ENCODE measurements at places on chromosomes 2 and 18.

DNA sequence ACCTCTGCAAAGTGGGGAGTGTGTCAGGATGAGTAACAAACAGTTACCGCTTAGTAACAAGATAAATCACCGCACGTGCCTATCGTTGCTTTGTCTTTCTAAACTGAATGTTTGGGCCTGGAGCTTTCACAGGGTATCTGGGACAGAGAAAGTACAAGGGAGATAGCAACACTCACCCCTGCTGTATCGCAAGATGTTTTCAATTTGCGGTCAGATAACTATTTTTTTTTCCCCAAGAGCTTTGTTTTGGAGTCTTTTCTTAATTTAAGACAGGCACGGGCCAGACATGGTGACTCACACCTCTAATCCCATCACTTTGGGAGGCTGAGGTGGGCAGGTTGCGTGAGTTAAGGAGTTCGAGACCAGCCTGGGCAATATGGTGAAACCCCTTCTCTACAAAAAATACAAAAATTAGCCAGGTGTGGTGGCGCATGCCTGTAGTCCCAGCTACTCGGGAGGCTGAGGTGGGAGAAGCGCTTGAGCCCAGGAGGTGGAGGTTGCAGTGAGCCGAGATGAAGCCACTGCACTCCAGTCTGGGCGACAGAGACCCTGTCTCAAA, 146.6 kb downstream of the GBX2 start:
- no peak for DNase-seq
- H3K36me3 ChIP-seq, result peaks cover 12% of the 10 kb centered on the region
- H3K27ac ChIP-seq, result no peak overlapping the region
- no peaks in the 10 kb centered on the region for H3K27me3 ChIP-seq
- H3K4me3 ChIP-seq, result no peak overlapping the region

- no peak overlapping the region for H3K27ac ChIP-seq
- H3K36me3 ChIP-seq, result no peaks in the 10 kb centered on the region
- no peaks in the 10 kb centered on the region for H3K27me3 ChIP-seq
- no peak overlapping the region for H3K4me3 ChIP-seq
- H3K4me1 ChIP-seq, result no peaks in the 10 kb centered on the region
- no peak for DNase-seq
Observed at GRCh38 chr2:4020649-4021048, 317.3 kb downstream of the DCDC2C start.

- H3K27me3 ChIP-seq, result no peaks in the 10 kb centered on the region
- H3K36me3 ChIP-seq, result no peaks in the 10 kb centered on the region
- no peak for DNase-seq
- no peak overlapping the region for H3K27ac ChIP-seq
- H3K4me1 ChIP-seq, result peaks cover 2% of the 10 kb centered on the region
Observed at GRCh38 chr18:44837482-44838180, 156.9 kb downstream of the SETBP1 start.

GRCh38 chr2:16084274-16084673, 143.9 kb downstream of the MYCN start:
- DNase-seq, result no peak
- no peaks in the 10 kb centered on the region for H3K27me3 ChIP-seq
- H3K4me3 ChIP-seq, result no peak overlapping the region
- H3K27ac ChIP-seq, result no peak overlapping the region
- H3K4me1 ChIP-seq, result no peaks in the 10 kb centered on the region
- no peaks in the 10 kb centered on the region for H3K36me3 ChIP-seq

GRCh38 chr2:240647503-240648154, 22.3 kb downstream of the GPR35 start:
- peaks cover 61% of the 10 kb centered on the region for H3K27me3 ChIP-seq
- H3K4me3 ChIP-seq, result no peak overlapping the region
- H3K27ac ChIP-seq, result no peak overlapping the region
- DNase-seq, result no peak

DNA sequence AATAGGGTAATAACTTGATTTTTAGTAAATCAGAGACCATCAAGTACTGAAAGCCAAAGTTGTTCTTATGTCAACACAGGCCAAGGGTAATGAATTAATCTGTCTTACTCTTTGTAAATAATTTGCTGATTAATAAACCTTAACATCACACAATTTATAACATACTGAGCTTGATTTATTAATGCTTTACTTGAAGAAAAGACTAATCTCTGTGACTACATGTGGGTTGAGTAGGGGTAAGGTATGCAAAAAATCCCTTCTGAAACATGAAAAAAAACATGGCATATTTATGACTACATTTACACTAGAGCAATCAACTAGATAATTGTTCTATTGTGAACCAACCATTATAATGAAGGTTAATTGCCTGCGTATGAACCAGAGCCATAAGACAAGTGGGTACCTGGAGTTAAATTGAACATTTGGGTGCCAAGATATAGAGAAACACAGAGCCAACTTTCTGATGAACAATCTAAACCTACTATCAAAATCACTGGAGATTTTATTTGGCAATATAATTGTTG, 67.7 kb upstream of the GRB14 start:
- H3K4me1 ChIP-seq, result no peaks in the 10 kb centered on the region
- no peak overlapping the region for H3K27ac ChIP-seq
- no peaks in the 10 kb centered on the region for H3K27me3 ChIP-seq
- no peak for DNase-seq
- peaks cover 20% of the 10 kb centered on the region for H3K36me3 ChIP-seq

DNA sequence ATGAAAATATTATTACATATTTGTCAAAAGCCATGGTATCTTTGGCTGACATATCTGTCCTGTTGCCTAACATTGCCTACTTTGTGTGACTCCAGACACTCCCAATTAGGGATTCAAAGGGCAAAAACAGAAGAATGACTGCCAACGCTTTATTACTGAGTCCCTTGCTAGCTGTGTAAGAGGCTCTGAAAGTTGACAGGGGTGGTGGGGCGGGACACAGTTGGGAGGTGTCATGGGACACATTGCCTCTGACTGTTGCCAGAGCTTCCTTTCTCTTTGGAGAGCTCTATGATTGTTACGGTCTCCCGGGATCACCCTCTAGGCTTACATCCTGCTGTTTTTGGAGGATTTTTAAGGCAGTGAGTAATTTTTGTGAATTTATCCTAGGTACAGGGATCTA, 249.6 kb upstream of the ACVR2A start:
- no peaks in the 10 kb centered on the region for H3K27me3 ChIP-seq
- no peaks in the 10 kb centered on the region for H3K36me3 ChIP-seq
- no peak overlapping the region for H3K27ac ChIP-seq
- H3K4me1 ChIP-seq, result peaks cover 10% of the 10 kb centered on the region
- no peak overlapping the region for H3K4me3 ChIP-seq

DNA sequence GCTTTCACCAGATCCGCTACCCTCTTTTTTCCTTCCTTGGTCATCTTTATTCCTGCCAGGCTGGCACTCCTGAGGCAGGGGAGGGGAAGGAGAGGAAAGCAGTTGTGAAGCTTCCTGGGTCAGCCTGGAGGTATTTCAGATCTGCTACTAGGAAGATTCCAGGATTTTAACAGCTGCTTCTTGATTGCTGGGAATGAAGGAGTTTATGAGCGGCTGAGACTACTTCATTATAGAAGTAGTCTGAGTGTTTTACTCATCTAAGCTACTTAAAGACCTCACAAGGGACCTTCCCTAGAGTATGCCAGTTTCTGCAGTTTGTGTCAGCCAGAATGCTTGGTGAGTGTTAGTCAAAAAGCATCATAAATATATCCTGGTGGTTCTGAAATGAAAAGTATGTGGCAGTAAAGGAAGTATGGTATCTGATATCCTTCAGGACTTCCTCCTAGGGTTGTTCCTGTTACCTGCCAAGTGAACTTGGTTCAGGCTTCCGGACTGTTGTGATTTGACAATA, 1.9 kb downstream of the TANC1 start:
- H3K4me1 ChIP-seq, result peaks cover 8% of the 10 kb centered on the region
- peak overlapping the region; percentile 88 for H3K4me3 ChIP-seq
- no peak for DNase-seq
- peak overlapping the region; percentile 85 for H3K27ac ChIP-seq
- no peaks in the 10 kb centered on the region for H3K36me3 ChIP-seq
- no peaks in the 10 kb centered on the region for H3K27me3 ChIP-seq

DNA sequence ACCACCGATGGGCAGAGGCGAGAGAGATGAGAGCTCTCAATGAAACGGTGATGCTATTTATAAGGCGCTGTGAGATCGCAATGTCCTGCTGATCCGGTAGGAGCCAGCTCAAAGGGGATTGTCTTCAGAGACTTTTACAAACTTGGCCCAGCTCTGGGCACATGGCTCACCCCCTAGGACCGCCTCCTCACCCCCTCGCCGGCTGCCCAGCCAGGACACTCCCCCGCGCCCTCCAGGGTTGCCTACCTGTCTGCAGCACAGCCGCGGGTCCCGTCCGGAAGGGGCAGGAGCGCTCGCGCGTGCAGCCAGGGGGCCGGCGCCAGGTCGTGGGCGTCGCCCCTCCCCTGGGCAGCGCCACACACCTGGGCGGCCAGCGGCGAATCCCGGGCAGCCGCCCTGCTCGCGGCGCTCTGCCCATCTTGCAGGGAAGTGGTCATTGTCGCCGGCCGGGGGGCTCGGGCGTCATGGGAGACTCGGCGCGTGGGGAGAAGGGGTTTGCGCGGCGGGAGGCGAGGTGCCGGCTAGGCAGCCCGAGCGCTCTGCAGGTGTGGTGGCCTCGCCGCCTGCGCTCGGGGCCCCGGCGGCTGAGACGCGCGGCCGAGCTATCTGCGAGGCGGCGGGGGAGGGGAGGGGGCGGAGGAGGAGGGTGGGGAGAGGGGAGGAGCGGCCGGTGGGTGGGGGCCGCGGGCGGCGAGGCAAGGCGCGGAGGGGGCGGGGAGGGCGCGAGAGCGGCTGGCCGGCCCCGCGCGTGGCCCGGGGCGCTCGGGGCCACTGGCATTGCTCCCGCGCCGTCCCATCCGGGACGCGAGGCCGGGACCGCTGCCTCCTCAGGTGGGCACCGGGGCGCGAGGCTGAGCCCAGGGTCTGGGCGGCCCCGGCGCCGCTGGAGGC, at the start of gene GRB14:
Gene GRB14, minus strand, starts transcription at position 610 of the 891 bp plus-strand sequence. Its CDS starts 173 bp downstream, at position 437.
- no peaks in the 10 kb centered on the region for H3K27me3 ChIP-seq
- peaks cover 12% of the 10 kb centered on the region for H3K4me1 ChIP-seq
- peak within 1 kb of the TSS; percentile 59 for H3K4me3 ChIP-seq
- no peaks in the 10 kb centered on the region for H3K36me3 ChIP-seq
- DNase-seq, result peak; percentile 76
- no peak within 1 kb of the TSS for H3K27ac ChIP-seq

DNA sequence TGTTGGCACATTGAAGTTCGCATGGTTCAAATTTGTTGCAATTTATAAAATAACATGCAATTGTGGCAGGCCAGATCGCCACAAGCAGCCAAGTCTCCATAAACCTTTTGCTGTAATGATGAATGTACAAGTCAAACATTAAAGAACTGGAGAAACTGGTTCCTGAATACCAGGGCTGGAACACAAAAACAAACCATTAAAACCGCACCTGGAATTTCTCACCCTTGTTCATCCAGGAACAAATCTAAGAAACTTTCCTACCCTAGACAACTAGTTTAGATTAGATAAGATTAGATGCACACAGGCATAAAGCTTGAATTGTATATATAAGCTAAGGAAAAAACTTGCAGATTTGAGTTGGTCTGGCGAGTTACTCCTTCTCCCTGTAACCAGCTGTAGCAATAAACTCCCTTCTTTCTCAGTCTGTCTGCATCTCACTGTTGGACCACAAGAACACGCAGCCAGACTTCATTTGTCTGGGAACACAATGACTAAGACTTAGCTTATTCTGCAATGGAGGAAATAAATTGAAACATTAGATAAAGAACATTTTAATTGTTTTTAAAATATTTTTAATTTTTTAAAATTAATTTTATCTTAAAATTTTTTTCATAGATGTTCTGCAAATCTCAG, 1835.5 kb upstream of the LRRTM1 start:
- H3K27ac ChIP-seq, result peak overlapping the region; percentile 31
- peak; percentile 39 for DNase-seq
- no peaks in the 10 kb centered on the region for H3K36me3 ChIP-seq

DNA sequence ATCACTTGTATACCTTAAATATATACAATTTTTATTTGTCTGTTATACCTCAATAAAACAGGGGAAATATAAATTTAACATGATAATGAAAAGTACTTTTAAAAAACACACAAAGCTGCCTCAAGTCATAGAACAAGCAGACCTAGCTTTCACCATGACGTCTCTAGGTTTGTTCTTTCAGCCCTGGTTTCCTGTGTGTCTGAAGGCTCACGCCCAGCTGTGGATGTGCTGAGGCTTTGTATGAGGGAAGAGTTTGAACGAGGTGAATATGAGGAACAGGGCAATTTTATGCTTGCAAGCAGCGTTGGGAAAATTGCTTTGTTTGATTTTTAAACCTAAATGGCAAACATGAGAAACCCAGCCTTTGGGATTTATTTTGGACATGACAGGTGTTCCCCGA, 15.3 kb downstream of the SH3RF3 start:
- H3K4me3 ChIP-seq, result no peak overlapping the region
- H3K4me1 ChIP-seq, result no peaks in the 10 kb centered on the region
- peaks cover 7% of the 10 kb centered on the region for H3K27me3 ChIP-seq

- H3K27me3 ChIP-seq, result no peaks in the 10 kb centered on the region
- H3K4me1 ChIP-seq, result no peaks in the 10 kb centered on the region
- DNase-seq, result no peak
Observed at GRCh38 chr2:138536740-138537139, 35.2 kb downstream of the SPOPL start.

- no peaks in the 10 kb centered on the region for H3K27me3 ChIP-seq
- H3K4me1 ChIP-seq, result peaks cover 20% of the 10 kb centered on the region
- no peak overlapping the region for H3K4me3 ChIP-seq
- no peak for DNase-seq
- no peak overlapping the region for H3K27ac ChIP-seq
Observed at GRCh38 chr2:112693596-112693995, 27.2 kb upstream of the NT5DC4 start.

- H3K36me3 ChIP-seq, result no peaks in the 10 kb centered on the region
- H3K4me1 ChIP-seq, result no peaks in the 10 kb centered on the region
- no peak overlapping the region for H3K4me3 ChIP-seq
- H3K27me3 ChIP-seq, result no peaks in the 10 kb centered on the region
Observed at GRCh38 chr2:21930226-21930625, 806.5 kb downstream of the TDRD15 start.

DNA sequence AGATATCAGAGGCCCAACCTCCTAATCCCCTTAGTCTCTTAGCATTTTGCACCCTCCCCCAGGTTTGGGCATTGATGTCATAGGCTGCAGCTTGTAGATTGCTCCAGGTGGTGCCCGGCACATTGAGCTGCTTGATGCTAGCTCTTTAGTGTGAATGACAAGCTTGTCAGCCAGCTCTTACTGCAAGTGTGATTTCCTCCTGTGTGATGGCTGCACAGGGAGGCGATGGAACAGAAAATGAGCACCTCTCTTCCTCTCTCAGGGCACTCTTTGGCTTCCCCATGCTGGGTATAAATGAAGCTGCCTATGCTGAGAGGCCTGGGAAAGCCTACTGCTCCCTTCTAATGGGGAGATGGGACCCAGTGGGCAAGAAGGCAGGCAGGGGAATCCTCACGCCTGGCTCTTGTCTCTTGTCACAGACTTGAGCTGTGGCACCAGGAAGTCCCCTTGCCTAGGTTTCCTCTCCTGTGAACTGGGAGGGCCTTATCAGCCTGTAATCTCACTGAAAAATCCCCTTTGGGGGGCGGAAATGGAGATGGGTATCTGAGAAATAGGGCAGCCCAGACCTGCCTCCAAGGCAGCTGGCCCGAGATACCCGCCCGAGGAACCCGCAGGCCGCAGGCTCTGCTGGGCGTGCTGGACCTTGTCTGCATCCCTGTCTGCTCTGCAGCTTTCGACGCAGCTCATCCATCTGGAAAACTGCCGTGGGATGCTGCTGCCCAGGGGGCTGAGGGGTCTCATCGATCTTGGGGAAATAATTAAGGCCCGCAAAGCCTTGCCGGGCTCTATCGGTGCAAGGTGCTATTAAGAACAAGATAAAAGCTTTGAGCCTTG, 163.5 kb upstream of the CXCR4 start:
- peaks cover 5% of the 10 kb centered on the region for H3K27me3 ChIP-seq
- no peaks in the 10 kb centered on the region for H3K4me1 ChIP-seq
- no peak for DNase-seq
- no peak overlapping the region for H3K4me3 ChIP-seq
- no peaks in the 10 kb centered on the region for H3K36me3 ChIP-seq

GRCh38 chr2:223508372-223508771, 93.8 kb downstream of the SCG2 start:
- no peaks in the 10 kb centered on the region for H3K4me1 ChIP-seq
- H3K4me3 ChIP-seq, result no peak overlapping the region
- H3K27ac ChIP-seq, result no peak overlapping the region
- no peak for DNase-seq
- H3K27me3 ChIP-seq, result no peaks in the 10 kb centered on the region
